ENCODE measurements at places on chromosomes 1 and 21. TPM values are rescaled to one million over a fixed set of nuclear protein-coding genes. Genes with fewer than 3 reads are reported as not detected.

- no peak for DNase-seq
Observed at GRCh38 chr21:28548291-28548690, 444.4 kb downstream of the LTN1 start.

DNA sequence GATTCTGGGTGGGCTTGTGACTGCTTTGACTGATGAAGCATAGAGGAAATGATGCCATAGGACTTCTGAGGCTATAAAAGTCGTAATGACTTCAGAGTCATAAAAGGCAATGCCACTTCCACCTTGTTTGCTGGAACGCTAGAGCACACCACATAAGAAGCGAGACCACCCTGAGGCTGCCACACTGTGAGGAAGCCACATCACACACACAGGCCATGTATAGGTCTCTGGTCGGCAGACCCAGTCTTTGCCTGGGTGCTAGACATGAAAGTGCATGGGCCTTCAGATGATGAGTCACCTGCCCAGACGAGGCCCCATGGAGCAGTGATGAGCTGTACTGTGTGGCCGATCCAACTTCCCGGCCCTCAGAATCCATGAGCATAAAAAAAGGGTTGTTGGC, 14.2 kb upstream of the KANK4 start:
- DNase-seq, result no peak

- DNase-seq, result no peak
Observed at GRCh38 chr21:46081022-46081861, 16.7 kb upstream of the COL6A2 start.

GRCh38 chr1:116737020-116737854, 17.0 kb upstream of the CD2 start:
- DNase-seq, result peak; percentile 39

GRCh38 chr1:157085421-157085820, 14.2 kb downstream of the ETV3L start:
- DNase-seq, result no peak

DNA sequence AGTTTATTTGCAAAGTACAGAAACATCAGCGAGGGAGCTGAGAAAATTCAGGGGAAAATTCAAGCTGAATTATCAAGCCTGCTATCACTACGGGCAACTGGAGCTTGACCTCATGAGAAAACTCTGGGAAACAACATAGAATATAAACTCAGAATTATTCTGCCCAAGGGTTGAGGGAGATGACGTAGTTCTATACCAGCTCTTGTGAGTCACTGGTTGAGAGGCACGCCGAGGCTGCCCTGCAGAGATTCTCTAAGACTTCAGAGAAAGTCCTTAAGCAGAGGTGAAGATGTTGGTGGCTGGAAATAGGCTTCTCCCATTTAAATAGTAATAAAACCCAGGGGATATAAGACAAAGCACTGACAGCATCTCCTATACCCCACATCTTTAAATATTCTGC, 12.3 kb downstream of the SYDE2 start:
- DNase-seq, result no peak

DNA sequence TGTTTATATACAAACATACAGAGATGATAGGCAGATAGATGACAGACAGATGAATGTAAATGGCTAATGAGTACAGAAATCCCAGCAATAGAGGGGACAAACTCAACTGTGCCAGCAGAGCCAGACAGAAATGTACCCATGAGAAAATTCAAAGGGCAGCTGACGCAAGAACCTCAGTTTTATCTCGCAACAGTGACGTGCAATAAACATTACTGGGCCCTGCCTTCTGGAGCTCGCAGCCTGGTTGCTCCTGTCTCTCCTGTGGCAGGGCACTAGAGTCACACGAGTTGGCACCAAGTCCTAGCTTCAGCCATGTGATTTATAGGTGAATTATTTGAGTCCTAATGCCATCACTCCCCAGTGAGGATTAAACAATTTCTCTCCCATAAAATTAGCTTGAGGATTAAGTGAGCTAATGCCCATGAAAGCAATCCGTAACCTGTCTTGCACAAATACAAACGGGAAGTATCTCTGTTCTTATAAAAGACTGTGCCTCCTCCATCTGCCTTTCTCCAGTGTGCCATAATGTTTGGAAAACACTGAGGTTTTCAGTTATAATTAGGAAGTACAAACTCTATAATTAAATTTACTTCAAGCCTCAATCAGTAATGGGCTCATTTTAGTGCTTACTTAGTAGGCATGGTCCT, 50.7 kb downstream of the VAV3 start:
- DNase-seq, result peak; percentile 29

- DNase-seq, result no peak
Observed at GRCh38 chr1:222877854-222878253, 63.0 kb downstream of the DISP1 start.

DNA sequence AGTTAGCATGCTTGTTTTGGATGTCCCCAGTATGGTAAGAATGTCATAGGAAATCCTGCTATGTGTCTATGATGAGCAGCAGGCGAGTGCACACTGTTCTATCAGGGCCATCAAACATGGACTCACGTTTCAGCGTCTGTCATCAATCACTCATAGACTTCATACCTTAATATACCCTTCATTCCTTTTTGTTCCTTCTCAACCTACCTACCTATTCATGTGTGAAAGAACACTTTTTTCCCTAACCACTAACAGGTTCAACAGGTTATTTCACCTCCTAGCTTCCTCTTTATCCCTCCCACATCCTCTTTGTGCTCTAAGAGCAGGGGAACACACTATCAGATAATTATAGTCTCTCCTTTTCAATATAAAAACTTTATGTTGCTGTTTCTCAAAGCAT, 300.6 kb downstream of the TM2D1 start:
- no peak for DNase-seq

DNA sequence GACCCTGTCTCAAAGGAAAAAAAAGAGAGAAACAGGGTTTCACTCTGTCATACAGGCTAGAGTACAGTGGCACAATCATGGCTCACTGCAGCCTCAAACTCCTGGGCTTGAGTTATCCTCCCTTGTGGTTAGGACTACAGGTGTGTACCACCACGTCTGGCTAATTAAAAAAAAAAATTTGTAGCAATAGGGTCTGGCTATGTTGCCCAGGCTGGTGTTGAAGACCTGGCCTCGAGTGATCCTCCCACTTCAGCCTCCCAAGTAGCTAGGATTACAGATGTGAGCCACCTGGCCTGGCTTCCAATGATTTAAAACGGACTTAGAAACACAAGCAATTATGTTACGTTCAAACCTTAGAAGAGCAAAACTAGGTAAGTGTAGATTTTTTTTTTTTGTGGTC, 22.1 kb downstream of the GOLPH3L start:
- no peak for DNase-seq

GRCh38 chr1:1153874-1154273, 19.8 kb upstream of the TTLL10 start:
- no peak for DNase-seq

DNA sequence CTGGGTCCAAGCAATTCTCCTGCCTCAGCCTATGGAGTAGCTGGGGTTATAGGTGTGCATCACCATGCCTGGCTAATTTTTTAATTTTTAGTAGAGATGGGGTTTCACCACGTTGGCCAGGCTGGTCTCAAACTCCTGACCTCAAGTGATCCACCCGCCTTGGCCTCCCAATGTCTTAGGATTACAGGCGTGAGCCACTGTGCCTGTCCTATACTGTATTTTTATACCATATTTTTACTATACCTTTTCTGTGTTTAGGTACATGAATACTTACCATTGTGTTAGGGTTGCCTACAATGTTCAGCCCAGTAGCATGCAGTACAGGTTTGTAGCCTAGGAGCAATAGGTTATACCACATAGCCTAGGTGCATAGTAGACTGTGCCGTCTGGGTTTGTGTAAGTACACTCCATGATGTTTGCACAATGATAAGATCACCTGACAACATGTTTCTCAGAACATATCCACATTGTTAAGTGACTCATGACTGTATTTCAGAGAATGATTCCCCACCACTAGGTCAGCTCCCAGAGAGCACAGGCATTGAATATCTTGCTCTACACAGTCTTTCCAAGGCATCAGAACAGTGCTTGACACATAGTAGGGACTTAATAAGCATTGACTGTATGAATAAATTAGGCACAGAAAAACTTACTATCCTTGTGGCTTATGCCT, 6.0 kb upstream of the CITED4 start:
- peak; percentile 86 for DNase-seq

GRCh38 chr1:167926486-167926997, 9.9 kb upstream of the DCAF6 start:
- DNase-seq, result peak; percentile 92

DNA sequence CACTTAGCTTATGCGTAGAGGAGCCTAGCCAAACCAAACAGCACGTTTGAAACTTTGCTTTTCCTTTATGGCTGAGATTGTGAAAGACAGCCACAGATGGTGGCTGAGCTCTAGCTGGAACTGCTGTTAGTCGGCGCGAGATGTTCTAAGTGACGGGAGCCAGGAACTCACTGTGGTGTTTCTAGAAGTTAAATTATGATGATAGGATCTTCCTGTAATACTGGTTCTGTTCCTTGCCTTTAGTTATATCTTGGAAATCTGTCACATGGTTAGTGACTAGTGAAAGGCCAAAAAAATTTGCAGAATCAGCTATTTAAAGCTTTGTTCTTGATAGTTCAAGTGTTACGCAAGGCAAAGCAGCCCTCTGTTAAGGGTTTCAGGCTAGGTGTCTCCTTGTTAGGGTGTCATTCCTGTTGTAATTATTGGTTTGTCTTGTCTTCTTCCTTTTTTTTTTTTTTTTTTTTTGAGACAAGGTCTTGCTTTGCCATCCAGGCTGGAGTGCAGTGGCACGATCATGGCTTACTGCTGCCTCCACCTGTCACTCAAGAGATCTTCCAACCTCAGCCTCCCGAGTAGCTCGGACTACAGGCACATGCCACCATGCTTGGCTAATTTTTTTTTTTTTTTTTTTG, 22.6 kb downstream of the AK4 start:
- DNase-seq, result peak; percentile 68

DNA sequence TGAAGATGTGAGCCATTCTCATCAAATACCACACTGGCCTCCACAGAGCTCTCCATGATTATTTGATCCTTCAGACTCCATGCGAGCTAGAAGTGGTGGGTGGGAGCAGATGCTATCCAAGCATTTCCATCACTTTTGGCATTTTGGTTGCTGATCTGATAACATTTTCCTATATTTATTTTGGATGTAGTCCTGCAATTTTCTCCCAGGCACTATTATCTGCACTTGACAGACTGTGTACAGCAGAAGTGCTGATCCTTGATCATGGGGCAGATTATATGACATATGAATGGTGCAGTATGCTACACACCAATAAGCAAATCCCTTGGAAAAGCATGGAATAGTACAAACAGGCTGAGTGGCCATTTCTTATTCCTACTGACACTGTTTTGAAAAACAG, 167.6 kb upstream of the LRRC7 start:
- no peak for DNase-seq

DNA sequence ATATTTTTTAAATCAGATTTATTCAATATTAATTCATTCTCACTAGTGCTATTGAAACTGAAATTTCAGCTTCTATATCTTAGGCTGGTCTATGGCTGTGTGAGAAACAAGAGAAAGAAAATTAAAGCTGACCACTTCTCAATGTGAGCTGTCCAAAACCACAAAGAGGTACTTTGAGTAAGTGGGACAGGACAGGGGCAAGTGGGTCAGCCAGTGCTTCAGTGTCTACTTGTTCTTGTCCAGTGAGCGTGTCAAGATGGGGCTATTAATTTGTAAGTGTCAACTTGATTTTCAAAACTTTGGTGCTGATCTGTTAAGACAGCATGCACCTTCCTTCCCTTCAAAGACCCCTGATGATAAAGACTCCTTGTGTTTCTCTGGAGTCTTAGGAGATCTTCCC, 533.9 kb downstream of the PLPP3 start:
- no peak for DNase-seq

DNA sequence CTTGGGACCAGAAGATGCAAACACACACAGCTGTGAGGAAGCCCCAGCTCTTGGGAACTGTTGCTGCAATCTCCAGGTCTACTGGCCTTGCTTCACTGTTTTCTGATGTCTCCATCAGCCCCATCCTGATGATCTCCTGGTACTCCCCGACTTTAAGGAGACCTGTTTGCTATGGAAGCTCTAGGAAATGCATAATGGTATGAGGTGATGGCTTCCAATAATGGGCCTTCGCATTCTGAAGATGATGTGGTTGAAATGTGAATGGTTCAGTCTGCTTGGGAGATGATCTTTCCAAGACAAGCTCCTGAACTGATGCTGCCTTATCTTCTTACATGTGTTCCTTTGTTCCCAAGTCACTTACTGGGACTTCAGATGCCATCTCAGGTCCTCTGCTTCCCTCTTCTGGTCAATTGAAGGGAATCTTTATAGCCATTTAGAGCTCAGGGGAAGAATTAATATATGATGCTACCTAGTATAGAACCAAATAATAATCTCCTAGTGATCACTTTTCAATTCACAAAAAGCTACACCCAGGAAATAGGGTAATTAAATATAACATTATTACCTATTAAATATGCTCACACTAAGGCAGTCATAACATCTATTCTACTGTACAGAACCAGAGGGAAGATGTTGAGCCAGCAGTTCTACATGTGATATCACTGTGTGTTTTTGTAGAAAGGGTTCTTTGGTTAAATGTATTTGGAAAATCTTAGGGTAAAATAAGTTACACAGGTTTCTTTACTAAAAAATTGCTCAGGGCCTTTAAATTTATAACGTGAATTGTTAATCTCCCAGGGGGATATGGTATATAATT, 73.9 kb upstream of the VTCN1 start:
- DNase-seq, result peak; percentile 61

- no peak for DNase-seq
Observed at GRCh38 chr1:212967801-212968200, 17.5 kb downstream of the VASH2 start.

DNA sequence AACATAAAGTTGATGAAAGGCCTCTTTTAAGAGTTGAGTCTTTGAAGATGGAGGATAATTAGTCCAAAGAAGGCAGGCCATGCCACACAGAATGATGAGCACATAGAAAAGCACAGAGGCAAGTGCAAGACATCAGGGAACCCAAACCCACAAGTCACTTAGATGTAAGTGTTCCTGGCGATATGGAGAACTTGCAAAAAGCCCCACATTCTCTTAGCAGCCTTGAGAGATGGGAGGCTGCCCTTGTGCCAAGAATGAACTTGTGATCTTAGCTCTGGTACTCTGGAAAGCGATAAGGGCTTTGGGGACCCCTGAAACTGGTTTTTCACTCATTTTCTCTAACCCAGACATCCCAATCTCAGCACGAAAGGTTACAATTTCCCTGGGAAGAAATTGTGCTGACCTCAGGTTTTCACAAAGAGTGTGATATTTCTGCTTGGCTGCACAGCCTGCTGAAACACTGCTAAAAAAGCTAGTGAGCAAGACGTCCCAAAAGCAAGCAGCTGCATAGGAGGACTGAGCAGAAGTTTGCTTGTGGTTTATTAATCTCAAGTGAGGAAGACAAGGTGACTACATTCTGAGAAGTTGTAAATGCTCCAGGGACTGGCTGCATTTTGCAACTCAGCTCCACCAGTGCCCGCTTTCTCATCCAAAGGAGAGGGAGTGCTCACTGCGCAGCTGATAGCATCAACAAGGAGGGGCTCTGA, 496.9 kb upstream of the CAMK1G start:
- no peak for DNase-seq

- no peak for DNase-seq
Observed at GRCh38 chr1:98949166-98949565, 55.5 kb downstream of the PLPPR5 start.

SIM2 gene
- polyA plus RNA-seq, result 0.58 TPM

TCHHL1 gene
- not detected for polyA plus RNA-seq

ILDR2 gene
- polyA plus RNA-seq, result 1.7 TPM

CELA2B gene
- polyA plus RNA-seq, result not detected

Measured in large intestine (tissue), 12 donors.